ENCODE measurements at places on chromosomes 4 and X.

DNA sequence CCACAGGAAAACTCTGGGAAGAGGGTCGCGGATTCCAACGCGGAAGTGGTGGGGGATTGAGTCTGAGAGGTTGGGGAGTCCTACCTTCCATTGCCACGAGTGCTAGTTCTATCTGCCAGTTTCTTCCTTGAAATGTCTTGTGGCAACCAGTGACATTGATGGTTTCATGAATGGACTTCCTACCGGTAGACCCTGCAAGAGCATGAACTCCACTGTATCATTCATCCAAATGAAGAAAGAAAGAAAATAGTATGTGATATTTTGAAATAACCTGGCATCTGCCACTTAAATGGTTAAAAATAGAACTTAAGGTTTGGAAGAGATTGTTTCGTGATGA, 1.1 kb upstream of the SLC10A7 start:
- DNase-seq = no peak

- DNase-seq = no peak
These were observed 5.6 kb upstream of the CENPC start for GRCh38 chr4:67550857-67551256.

GRCh38 chr4:94634271-94634670, 123.5 kb upstream of the BMPR1B start:
- no peak for DNase-seq

DNA sequence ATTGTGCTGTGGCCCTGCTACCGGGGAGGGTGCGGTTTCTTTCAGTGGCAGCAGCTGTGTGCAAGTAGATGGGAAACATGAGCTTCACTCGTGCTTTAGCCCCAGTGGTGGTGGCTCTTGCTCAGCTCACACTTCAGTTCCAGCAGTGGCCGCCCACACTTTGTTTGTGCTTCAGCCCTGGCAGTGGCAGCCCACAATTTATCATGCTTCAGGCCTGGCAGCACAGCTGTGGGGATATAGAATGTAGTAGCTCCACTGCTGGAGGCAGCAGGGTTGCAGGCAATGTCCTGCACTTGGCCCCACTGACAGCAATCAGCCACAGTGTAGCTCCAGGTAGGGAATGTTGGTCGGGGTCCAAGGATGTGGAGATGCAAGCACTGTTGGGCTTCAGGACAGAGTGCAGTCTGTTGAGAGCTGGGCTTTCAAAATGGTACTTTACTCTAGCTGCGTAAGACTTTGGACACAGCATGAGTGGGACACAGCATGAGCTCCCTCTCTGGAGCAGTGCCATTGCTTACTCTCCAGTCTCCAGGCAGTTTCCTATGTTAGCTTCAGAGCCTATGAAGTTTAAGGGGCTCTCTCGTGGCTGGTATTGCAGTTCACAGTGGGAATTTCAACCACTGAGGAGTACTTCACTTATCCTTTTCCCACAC, 413.1 kb downstream of the PDGFC start:
- DNase-seq = no peak

- no peak for DNase-seq
These were observed 126.0 kb downstream of the TENM3 start for GRCh38 chr4:182369211-182369610.

DNA sequence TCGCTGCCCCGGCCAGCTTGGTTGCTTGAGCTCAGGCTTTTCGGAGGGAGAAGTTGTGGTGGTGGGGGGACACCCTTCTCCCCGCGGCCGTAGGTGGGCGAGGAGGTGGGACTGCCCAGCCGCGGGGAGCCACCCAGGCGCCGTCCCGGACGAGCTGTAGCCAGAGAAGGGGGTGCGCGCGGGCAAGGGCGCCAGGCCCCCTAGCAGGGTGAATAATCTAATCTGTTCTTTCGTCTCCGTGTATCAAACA, 3.1 kb downstream of the MID1IP1 start:
- DNase-seq = no peak

DNA sequence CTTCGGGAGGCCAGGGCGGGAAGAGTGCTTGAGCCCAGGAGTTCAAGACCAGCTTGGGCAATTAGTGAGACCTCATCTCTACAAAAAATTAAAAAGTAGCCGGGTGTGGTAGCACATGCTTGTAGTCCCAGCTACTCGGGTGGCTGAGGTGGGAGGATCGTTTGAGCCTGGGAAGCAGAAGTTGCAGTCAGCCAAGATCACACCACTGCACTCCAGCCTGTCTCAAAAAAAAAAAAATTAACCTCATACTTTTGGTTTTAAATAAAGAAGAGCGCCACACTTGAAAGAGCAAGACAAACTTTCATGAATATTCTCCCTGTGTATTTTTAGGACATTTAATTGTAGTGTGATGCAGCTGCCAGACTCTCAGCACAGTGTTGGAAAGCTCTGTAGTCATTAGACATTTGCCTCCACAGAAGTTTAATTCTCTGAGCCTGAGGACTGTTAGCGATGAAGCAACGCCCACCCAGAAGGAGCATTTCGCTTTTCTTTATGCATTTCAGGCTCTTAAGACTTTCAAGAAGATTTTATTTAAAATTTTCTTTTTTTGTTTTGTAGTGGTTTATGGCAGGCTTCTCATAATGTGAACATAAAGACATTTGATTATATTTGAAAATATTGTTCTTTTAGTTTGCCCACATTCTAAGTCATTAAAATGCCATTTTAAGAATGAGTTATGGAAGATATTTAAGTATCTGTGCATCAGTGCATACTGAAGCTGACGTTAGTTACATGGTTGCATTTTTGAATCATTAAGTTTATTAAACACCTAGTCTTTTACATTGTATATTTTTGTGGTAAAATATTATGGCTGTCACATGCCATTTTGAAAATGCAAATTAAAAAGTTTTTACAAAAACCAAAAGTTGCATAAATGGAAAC, 45.8 kb downstream of the DCLK2 start:
- DNase-seq = no peak

DNA sequence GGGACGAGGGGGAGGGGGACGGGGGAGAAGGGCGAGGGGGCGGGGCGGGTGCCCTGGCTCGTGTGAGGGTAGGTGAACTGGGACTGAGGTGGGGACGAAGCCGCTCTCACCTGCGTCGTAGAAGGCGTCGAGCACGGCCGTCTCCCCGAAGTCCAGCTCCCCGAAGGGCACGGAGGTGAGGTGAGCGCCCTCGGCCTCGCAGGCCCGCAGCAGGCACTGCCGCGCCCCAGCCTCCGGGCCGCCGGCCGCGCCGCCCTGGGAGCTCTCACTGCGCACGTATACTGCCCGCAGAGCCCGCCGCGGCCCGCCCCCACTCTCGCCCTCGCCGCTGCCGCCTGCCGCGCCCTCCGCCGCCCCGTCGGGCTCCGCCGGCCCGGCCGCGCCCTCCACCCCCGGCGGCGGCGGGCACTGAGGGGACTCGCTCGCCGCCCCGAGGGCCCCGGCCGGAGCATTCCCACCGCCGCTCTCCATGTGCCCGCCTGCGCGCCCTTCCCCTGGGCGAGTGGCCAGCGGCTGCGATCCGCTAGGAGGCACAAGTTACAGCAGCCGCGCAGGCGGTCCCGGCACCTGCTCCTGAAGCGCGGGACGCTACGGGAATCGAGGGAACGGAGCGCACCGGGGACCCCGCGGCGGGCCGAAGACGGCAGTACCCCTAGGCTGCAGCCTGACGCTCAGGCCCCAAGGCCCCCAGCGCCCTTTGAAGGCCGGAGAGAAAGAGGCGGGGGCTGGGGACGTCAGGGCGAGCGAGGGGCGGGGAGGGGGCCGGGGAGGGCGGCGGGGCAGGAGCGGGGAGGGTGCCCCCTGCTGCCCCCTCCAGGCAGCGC, at the start of gene MAP3K15:
MAP3K15 (minus strand) TSS at position 718 of the 824 bp plus-strand sequence; CDS start at position 471, 247 bp downstream.
- peak; percentile 0 for DNase-seq

DNA sequence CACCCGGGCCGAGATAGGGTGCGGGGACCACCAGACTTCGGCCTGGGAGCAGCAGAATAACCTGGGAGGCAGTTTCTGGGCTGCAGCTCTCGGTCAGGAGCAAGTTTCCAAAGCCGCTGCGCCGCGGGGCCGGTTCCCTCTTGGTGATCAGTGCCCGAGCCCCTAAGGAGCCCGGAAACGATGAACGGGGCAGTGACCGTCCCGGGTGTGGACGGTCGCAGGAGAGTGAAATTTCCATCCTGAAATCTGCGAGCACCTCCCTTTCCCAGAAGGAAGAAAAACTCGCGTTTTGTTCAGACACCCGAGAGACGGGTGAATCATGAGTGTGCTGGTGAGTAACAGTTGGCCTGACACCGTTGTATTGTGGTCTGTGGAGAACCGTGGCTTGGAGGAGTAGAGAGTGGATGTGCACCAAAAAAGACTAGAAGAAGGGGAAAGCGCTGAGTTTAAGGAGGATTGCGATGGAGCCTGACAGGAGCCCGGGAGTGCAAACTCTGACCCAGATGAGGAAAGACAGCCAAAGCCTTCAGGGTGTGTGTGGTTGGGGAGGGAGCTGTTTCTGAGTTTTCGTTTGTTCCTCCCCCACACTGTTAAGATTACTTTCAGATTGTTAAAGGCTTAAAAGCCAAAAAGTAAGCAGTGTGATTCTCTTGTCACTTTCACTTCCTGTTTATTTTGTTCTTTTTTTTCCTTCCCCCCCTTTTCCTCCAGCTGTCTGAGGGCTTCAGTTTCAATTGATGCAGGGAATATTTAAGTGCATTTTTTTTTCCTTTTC, 828 bp downstream of the MCUB start:
- no peak for DNase-seq

DNA sequence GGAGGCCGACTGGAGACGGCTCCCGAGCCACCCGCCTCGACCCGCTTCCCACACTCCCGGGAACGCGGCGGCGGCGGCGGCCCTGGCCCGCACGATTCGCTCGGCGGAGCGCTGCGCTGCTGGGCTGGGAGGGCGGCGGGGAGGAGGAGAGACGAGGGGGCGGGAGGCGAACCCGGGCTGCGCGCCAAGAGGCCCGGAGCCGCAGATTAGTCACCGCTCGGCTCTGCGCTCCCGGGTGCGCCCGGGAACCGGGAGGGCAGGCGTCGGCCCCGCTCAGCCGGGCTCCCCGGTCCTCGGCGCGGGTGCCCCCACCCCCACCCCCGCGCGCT, 11.2 kb upstream of the BCOR start:
- no peak for DNase-seq

- no peak for DNase-seq
These were observed 93.0 kb upstream of the PRKG2 start for GRCh38 chr4:81307991-81308390.

- no peak for DNase-seq
These were observed 70.2 kb downstream of the CD38 start for GRCh38 chr4:15848191-15848842.

- no peak for DNase-seq
These were observed 8.0 kb downstream of the IGFBP7 start for GRCh38 chr4:57102050-57102624.

- DNase-seq = no peak
These were observed 25.6 kb downstream of the CD99L2 start for GRCh38 chrX:150872773-150873336.

DNA sequence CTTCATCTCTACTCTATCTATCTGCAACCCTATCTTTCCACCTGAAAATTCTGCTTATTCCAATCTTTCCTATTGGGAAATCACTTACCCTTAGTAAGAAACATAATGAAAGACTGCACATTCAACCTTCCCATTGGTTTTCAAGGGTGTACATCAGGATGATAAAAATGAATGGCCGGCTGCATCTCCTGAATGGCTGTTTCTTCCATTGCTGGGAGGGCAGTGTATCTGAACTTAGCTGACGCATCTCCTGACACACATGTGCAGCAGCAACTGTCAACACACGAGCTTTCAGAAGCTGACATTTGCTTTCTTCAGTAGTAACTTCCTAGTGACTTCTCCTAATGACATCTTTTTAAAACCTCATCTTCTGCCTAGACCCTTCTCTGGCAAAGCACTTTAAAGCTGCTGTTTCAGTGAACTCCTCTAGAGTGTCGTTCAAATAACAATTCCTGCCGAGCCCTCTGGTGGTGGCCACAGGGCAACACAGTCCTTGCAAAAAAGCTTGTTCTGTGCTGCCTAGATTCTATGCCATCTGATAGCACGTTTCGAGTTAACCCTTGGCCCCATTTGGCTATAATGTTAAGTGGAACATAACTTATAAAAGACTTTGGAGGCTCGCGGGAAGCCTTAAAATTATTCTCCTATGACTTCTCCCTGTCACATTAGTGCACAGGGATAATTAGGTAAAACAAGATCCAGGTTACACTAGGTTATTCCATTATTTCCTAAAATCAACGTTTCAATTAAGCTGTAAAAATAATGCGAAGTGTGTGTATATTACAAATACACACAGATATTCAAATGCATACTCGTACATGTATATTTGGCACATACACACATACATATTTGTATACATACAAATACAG, 2340.7 kb downstream of the PCDH7 start:
- no peak for DNase-seq

- no peak for DNase-seq
These were observed at the start of gene DUSP9 for GRCh38 chrX:153646620-153647373. DUSP9 (plus strand) TSS chrX:153647203; CDS start chrX:153647954, 751 bp downstream.

- no peak for DNase-seq
These were observed 33.3 kb downstream of the MEPE start for GRCh38 chr4:87865960-87866598.

- no peak for DNase-seq
These were observed 20.6 kb upstream of the HPGDS start for GRCh38 chr4:94363136-94363655.

DNA sequence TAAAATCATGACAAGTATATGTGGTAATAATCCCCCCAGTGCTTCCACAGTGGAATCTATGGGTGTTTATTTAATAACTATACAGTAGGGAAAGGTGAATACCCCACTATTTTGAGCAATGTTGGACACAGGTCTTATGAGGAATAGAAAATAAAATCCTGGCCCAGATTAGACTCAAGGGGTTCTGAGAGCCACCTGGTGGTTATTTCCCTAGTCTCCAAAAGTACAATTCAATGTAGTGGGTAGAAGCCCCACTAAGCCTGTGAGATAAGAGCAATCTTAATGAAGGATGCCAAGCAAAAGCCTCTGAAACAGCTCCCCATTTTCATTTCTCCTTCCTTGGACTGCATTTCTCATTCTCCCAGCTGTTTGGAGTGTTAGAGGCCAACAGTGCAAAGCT, 328.2 kb upstream of the NR3C2 start:
- no peak for DNase-seq

- DNase-seq = no peak
These were observed 433.6 kb downstream of the GASK1B start for GRCh38 chr4:157739242-157739641.

GRCh38 chrX:143455046-143455445, 62.2 kb downstream of the SPANXN3 start:
- no peak for DNase-seq

GRCh38 chr4:139872274-139872673, 206.7 kb downstream of the MGST2 start:
- no peak for DNase-seq

DNA sequence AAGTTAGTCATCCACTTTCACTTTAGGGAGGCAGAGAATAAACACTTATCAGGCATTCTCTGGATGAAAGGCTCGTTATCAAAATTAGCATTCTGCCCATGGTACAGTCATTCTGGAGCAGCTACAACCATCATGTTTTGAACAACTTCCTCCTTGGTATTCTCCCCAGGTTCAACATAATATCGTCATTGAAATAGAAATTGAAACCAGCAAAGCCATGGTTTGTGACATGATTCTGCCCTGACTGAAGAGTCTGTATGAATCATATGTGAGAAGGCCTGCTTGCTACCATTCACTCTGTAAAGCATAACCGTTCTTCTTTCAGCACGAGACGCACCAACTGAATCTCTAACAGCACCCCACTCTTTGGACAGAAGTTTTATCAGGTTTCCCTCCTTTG, 127.5 kb upstream of the RADX start:
- DNase-seq = no peak

Measured in NCI-H187 (cell line).